GDM1 (cell line): ENCODE measurements at places on chromosomes 1 and 21.

GRCh38 chr1:29632806-29633615, 396.7 kb downstream of the PTPRU start:
- DNase-seq = no peak

DNA sequence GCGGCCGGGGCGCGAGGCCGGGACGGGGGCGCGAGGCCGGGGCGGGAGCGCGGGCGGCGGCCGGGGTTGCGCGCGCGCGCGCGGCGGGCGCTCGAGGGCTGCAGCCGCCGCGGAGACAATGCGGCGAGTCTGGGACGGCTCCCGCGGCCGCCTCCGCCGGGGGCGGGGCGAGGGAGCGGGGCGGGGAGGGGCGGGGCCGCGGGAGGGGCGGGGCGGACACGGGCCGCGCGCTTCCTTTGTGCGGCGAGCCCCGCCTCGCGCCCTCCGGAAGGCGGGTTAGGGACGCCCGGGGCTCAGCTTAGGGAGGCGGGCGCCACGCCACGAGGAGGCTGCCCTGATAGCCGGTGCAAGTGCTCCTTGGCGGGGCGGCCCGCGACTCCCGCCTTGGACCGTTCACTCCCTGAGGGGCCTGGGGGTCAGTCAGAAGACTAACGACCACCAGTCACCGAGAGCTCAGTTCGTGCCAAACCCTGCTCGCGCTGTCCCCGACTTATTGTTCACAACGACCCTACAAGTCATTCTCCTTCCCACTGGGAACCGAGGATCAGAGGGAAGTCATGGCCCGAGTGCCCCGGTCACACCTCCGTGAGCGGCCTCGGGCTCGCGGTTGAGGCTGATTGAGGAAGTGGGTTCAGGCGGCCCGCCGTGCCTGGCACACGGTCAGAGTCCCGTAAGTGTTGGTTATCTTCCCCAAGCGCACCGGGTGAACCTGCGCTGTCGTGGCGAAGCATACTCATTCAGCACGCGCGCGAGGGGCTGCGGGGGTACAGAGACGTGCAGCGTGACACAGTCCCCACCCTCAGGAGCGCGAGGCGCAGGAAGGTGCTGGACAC, 29.1 kb upstream of the A3GALT2 start:
- peak; percentile 78 for DNase-seq

- DNase-seq = no peak
Measured at GRCh38 chr21:14382486-14382834, 486 bp downstream of the HSPA13 start.

- DNase-seq = no peak
Measured at GRCh38 chr1:81920245-81920740, 119.6 kb downstream of the ADGRL2 start.

- DNase-seq = no peak
Measured at GRCh38 chr1:152071123-152071522, 17.7 kb downstream of the TCHHL1 start.

DNA sequence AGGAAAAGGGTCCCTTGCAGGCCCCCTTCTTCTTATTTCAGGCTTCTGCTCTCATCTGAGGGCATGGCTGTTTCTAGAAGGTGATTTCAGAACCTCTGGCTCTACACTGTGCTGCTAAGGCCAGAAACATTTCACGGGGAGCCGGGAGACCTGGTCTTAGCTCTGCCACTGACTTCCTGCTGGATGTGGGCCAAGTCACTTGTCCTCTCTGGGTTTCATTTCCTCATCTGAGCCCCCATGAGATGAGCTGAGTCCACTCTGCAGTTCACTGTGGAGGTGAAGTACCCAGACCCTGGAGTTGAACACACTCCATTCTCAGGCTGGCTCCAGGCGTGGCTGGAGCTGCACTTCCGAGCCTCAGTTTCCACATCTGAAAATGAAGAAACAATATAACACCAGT, 2.1 kb downstream of the PADI1 start:
- DNase-seq = peak; percentile 67

DNA sequence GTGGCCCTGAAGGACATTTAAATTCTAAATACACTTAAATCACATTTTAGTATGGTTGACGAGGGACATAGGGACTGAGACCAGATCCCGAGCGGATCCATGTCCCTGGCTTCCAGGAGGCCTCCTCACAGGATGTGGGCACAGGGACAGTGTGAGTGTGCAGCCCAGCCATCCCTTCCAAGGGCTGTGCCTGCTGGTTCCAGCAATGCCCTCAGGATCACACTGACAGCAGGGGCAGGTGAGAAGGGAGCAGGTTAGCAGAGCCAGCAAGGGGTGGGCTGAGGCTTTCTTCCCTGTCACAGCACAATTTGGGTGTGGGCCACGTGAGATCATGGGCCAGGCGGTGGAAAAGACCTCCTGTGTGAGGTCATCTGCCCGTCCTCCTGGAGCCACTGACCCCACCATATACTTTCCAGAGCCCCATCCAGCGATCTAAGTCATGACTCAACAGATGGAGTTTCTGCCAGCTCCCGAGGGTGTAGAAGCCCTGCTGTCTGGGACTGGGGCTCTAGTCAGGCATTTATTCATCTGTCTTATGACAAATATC, 37.0 kb upstream of the PRSS38 start:
- no peak for DNase-seq

DNA sequence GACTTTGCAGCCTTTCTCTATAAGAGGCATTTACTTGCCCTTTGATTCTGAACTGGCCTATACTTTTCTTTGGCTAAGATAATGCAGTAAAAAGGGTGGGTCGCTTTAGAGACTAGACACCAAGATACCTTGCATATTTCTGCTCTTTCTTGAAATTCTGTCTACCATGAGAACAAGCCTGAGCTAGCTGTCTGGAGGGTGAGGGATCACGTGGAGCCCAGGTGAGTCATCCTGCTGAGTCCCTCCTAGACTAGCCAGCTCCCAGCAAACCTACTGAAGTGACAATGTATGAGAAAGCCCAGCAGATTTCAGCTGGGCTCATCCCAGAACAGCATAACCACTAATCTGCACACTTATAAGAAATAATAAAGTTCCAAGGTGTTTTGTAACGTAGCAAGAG, 408.0 kb upstream of the KAZN start:
- no peak for DNase-seq

DNA sequence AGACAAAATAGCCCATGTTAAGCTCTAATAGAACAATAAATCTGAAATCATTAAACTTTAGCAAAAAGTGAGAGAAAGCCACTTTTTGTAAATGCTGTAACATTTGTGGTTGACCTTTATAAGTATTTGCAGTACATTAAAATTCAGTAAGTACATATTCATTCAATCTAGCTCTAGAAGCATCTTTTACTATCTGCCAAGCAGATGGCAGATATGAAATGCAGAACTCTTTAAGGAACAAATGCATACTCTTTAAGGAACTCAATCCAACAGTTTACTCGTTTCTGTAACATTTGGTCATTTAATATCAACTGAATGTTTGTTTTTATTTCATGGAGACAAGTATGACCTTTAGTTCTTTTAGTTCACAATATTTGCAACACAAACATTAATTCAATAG, 150.1 kb downstream of the APP start:
- DNase-seq = no peak

DNA sequence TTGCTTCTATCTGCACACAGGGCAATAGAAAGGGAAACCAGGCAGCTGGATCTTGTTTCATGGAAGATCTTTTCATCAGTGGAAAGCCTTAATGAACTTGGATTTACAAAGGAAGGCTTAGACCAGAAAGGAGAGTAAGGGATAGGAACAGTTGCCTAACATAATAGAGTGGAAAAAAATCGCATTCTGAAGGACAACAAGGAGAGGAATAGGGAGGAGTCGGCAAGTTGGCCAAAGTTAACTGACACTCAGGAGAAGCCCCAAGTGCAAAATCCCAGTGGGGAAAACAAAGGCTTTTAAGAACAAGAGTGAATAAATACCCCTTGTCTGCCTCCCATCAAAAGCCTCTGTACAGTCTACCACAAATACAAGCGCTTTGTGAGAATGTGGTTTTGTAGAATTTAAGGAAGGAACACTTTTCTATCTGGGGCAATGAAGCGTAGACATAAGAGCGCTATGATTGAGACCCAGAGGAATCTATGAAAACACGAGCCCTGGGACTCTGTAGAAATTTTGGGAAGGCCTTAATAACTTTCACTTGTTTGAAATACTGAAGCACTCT, 74.1 kb downstream of the ZNF648 start:
- DNase-seq = no peak

- no peak for DNase-seq
Measured at GRCh38 chr1:81238129-81238528, 562.6 kb upstream of the ADGRL2 start.

- no peak for DNase-seq
Measured at GRCh38 chr1:214317300-214317699, 36.3 kb downstream of the SMYD2 start.

- DNase-seq = no peak
Measured at GRCh38 chr1:3657096-3657475, 4.8 kb downstream of the TP73 start.
